Hepatic stellate cell (primary cell): ENCODE measurements at places on chromosomes 11 and 22.

GRCh38 chr11:8066911-8067455 lies 14.0 kb upstream of the TUB start:
- DNase-seq = no peak

DNA sequence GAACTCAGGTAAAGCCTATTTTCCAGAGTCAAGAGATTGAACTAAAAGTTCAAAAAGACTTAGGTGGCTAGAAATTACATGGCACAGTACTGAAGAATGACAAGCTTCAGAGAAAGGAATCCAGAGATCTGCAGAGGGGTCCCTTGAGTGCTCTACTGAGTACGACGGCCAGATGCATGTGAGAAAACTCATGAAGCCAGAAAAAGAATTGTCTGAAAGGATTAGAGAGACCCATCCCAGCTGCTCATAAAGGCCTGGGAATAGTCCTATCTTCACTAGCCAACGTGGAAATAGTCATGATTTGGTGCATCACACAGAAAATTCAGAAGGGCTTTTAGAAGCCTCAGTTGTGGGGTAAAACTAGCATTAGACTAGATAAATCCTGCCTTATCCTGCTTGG lies 91.3 kb downstream of the SOX6 start:
- DNase-seq = no peak

- peak; percentile 44 for DNase-seq
Observed at GRCh38 chr11:122207921-122208764, 92.1 kb upstream of the BLID start.

- DNase-seq = no peak
Observed at GRCh38 chr11:130115218-130115617, 44.4 kb upstream of the ST14 start.

DNA sequence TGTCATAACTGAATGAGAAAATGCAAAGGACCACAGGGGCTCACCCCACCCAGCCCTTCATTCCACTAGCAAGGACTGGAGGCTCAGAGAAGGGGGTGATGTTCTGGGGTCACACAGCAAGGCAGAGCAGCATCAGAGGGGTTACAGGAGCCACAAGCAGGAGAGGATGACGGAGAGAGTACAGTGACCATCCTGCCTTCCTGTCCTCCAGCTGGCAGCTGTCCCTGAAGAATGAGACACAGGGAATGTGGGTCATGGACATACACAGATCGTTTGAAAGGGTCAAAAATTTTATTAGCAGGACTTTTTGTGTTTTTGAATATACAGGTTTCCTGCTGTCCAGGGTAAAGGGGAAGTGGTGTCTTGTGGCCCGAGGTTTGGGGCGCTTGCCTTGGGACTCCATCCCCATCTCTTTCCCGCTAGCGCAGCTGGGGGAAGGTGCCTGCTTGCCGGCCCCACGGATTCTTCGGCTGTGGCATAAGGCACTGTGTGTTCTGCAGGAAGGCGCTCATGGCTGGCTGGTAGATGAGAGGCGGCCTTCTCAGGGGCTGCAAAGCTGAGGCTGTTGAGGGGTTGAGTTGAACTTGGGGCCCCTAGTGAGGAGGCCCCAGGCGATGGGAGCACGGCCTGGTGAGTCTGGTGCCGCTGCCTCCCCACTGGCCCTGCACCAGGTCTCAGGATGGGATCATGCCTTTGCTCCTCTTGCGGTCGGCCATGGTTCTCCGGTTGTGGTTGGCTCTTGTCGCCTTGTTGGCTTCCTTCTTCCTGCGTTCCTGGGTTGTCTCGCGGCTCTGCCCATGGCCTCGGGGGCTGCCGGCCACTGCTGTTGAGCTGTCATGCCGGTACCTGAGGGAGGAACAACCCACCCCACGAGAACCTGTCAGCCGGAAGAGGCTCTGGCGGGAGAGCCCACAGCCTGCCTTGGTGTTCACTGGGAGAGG lies 21.4 kb downstream of the UQCR10 start:
- DNase-seq = no peak

DNA sequence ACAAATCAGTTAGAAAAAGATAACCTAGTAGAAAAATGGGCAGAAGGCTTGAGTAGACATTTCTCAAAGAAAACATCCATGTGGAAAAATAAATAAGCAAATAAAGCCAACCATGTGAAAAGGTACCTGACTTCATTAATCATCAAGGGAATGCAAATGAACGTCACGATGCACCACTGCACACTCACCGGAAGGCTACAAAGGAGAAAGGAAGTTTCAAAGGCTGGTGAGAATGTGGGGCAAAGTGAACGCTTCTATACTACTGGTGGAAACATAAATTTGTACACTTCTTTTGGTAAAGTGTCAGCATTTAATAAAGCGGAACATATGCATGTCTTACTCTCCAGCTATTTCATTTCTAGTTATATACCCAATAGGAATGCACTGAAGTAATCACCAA lies 166.8 kb downstream of the CSNK2A3 start:
- no peak for DNase-seq

- DNase-seq = no peak
Observed at GRCh38 chr11:8749202-8749601, 66.6 kb downstream of the RPL27A start.

DNA sequence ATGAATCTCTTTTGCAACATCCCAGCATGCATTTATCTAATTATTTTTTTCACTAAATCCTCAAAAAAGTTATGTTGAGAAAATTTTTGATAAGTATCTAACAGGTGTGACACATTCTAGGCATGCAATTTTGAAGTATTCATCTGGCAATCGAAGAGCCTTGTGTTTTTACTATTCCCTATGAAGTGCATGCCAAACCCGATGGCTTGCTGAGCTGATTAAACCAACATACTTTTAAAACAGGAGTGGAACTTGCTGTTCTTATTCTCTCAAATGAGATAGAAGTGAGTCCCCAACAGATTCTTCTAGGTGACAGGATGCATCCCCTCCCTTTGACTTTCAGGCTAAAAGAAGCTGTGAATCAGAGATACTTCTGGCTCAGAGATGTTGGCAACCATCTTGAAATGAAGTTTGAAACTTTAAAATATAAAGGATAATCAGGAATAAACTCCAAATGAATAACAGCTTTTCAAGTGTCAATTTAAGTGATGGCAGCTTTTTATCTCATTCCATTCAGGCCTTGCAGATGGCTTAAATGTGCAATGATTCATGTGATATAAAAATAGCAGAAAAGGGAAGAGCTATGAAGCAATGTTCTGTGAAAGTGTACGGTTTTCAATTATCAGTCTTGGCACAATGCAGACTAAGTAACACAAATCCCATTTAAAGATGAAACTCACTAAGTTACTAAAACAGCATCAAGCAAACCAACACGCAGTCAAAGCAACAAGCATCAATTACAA lies 67.7 kb downstream of the APOL5 start:
- no peak for DNase-seq

- DNase-seq = no peak
Observed at GRCh38 chr11:103652013-103652412, 384.4 kb upstream of the DDI1 start.

DNA sequence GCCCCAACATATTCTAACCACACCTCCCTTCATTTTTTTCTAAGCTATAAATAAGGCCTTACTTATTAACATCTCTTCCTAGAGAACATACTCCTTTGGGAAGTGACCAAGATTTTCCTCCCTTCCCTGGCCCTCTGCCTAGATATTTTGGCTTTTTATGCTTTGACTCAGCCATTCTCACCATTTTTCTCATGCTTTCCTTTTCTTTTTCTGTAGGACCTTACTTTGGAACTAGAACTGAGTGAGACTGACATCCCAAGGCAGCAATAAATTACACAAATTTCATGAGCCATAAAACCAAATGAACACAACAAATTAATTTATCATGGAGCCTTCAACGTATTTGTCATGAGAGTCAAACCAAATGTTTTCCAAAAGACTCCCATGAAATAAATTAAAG lies 142.7 kb upstream of the CTSC start:
- DNase-seq = peak; percentile 17

DNA sequence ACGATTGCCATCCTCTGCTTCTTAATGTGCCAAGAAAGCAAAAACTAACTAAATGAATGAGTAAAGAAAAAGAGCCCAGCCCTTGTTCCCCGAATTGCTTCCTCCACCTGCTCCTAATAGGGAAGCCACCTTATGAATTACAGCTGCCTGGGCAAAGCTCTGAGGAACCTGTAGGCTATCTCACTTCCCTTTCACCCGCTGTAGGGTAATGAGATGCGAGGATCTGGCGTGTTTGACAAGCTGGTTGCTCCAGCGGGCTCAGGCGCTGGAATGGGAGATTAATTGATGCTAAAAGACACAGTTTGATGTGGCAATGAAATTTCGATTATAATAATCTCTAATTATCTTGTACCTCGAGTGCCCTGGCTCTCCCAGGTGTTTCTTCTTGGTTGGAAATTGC lies 256.4 kb downstream of the NTM start:
- DNase-seq = no peak

GRCh38 chr11:73859671-73860070 lies 17.0 kb downstream of the COA4 start:
- DNase-seq = no peak

DNA sequence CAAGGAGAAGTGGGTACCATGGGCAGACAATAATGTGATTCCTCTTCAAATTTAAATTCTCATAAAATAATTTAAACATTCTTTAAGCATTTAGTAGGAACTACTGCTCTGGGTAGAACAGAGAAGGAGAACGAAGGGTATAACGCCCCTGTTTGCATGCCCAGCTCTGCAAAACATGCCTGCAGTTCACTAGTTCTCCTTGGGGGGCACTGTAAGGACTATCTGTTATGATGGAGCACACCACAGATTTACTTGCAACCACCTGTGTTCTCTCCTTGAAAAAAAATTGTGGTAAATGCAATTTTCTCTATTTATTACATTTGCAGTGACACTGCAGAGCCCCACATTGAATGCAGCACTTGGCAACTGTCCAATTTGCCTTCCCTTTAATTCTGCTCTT lies 100.3 kb downstream of the GUCY1A2 start:
- DNase-seq = no peak

DNA sequence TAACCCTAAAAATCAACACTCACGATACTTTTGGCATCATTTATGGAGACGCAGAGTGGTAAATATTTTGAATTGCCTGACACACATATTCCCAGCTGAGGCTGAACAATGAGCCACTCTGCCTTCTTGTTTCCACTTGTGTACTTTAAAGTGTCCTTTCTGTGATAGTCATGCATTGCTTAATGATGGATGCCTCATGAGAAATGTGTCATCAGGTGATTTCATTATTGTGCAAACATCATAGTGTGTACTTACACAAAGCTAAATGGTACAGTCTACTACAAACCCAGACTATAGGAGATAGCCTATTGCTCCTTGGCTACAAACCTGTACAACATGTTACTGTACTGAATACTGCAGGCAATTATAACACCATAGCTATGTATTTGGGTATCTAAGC lies 44.2 kb downstream of the MRE11 start:
- no peak for DNase-seq

GRCh38 chr22:35131525-35132000 lies 65.6 kb downstream of the ISX start:
- no peak for DNase-seq

GRCh38 chr11:110857892-110858546 lies 145.8 kb upstream of the ARHGAP20 start:
- DNase-seq = peak; percentile 9

DNA sequence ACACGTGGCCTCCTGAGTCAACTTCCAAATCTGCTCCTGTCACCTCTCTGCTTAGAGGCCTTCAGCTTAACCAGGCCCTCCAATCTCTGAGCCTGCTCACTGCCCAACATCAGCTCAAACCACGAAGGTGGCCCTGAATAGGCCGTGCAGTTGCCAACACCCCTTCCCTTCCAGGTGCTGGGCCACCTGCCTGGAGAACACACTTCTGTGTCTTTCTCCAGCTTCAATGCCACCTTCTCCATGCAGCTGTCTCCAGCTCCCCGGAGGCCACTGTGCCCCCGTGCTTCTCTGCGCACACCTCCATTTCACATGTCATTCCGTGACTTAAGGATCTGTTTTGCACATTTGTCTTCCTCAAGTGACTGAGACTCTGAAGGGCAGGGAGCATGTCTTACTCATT lies 5.3 kb downstream of the RELA start:
- no peak for DNase-seq

GRCh38 chr11:88103337-88104206 lies 71.7 kb downstream of the RAB38 start:
- DNase-seq = peak; percentile 6

DNA sequence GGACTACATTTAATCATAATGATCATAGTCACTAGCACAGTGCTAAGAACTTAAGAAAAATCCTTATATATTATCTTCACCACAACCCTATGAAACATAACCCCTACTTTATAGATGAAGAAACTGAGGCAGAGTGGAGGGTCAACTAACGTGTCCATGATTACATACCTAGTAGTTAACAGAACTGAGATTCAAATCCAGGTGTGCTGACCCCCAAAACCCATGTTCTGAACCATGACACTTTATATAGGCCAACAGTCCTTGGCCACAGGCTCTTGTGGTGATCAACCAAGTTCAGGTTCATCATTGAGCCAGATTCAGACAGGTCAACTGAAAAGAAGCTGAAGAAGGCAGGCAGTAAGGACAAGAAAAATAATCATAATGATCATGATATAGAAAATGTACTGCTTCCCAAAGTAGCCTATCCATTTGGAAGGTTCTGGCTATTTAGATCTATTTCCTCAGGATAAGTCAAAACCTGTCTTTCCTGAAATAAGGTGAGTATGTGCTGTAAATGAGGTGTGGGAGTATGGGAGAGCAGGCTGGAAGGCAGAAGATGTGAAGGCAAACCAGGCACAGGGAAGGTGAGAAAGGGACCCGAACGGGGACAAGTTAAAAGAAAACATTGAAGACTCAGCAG lies 39.7 kb downstream of the MAPK1 start:
- no peak for DNase-seq

GRCh38 chr11:118634431-118635236 lies 27.2 kb downstream of the PHLDB1 start:
- no peak for DNase-seq

DNA sequence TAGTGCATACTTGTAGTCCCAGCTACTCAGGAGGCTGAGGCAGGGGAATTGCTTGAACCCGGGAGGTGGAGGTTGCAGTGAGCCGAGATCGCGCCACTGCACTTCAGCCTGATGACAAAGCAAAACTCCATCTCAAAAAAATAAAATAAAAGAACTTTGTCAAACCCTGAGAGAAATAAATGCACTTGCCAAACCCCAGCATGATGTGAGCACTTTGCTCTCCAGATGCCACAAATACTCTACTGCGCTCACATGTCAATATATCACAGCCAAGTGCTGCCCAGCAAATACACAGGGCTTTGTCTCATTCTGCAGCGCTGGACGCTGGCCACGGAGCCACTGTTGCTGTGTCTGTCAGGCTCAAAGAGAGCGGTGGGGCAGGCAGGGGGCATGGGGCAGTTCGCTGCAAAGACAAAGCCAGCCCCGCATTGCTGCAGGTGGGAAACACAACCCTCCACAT lies 45.1 kb downstream of the AHNAK start:
- no peak for DNase-seq
